ENCODE measurements at places on chromosomes 7 and 10. TPM values are rescaled to one million over a fixed set of nuclear protein-coding genes. Genes with fewer than 3 reads are reported as not detected.

DNA sequence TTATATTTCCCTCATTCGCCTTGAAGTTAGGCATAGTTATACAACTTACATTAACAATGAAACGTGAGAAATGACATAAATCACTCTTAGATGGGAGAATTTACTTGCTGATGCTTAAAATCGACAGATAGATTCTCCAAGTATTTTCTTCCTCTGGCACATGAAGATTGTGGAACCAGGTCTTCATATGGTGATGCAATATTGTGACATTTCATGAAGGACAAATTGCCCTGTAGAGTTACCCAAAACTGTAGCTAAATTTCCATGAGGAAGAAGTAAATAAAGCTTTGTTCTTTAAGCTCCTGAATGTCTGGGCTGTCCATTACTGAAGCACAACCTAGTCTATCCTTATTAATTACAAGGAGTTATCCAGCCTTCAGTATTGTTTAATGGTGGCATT is 353.1 kb downstream of the THSD7A start:
- no peak for DNase-seq

RASA4 gene
- 3.8 TPM for total RNA-seq

DLX5 gene
- total RNA-seq = not detected

DNA sequence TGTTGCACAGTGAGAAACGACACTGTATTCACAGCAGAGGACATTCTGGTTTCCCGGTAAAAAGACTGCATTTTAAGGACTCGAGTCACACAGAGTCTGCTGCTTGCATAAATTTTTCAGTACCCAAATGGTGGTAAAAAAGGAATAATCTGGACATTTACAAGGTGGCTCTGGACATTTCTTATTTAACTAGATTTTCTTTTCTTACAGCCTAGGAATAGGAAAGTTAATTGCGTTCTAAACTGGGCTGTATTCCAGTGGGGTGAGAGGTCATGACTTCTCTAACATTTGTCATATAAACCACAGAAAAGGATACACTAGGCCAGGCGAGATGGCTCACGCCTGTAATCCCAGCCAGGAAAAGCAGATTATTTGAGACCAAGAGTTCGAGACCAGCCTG is 237.5 kb upstream of the KLF6 start:
- DNase-seq = no peak

GRCh38 chr10:3438606-3439005 is 266.0 kb upstream of the PITRM1 start:
- no peak for DNase-seq

PDCD11 gene
- total RNA-seq = 19.0 TPM

- DNase-seq = no peak
Observed at GRCh38 chr10:24884793-24885192, 67.6 kb downstream of the PRTFDC1 start.

- DNase-seq = no peak
Observed at GRCh38 chr10:1724921-1725488, 12.3 kb downstream of the ADARB2 start.

DNA sequence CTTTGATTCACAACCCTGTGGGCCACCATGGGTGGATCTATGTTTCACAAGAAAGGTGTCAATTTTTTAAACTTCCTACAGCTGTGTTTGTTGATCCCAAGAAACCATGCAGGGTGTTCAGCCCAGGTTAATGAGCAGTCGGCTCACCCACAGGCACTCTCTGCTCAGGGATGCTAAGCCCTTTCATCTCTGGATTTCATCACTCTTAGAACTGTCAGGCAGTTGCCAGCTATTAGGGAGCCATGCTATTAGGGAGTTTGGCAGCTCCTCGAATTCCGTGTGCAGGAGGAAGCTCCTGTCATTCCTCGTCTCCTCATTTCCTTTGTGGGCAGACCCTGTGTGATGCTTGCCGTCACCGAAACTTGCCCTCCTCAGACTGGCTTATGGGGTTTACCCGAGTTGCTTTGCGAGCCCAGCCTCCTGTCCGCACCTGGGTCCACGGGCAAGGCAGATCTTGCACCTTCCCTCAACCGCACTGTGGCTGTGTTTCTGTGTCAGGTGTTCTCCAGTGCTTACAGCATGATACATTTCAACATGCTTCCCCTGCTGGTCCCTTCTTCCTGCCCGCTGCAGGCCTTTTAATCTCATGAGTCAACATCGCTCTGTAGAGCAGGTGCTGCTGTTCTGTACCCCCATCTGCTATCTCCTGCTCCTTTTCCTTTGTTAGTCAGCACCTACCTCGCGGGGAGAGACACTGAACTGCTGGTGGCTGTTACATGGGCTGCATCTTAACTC is 509.8 kb downstream of the SUGCT start:
- DNase-seq = no peak

GRCh38 chr10:95784279-95784913 is 28.4 kb downstream of the ENTPD1 start:
- DNase-seq = no peak

GRCh38 chr10:12594448-12594944 is 245.1 kb downstream of the CAMK1D start:
- no peak for DNase-seq

GRCh38 chr10:49040601-49041000 is 74.7 kb downstream of the VSTM4 start:
- no peak for DNase-seq

- no peak for DNase-seq
Observed at GRCh38 chr7:10767771-10768170, 205.9 kb upstream of the PHF14 start.

GRCh38 chr7:157785486-157786186 is 448.8 kb downstream of the DNAJB6 start:
- DNase-seq = no peak

DNA sequence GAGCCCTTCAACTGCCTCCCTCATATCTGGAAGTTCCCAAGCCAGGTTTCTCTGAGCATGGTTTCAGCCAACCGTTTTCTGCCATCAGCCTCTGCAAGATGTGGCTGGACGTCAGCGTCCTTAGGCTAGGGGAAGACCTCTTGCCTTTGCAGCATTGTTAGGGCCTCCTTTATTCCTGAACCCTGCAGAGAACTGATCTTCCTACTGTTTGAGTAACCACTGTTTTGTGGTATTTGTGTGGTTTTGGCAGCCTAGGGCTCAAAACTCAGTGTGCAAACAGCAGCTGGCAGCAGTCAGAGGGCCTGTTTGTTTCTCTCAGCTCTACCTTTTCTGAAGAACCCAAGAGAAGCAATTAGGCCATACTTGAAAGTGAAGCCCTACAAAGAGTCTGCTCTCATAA is 83.4 kb upstream of the SEMA3E start:
- no peak for DNase-seq

HKDC1 gene
- total RNA-seq = not detected

DNA sequence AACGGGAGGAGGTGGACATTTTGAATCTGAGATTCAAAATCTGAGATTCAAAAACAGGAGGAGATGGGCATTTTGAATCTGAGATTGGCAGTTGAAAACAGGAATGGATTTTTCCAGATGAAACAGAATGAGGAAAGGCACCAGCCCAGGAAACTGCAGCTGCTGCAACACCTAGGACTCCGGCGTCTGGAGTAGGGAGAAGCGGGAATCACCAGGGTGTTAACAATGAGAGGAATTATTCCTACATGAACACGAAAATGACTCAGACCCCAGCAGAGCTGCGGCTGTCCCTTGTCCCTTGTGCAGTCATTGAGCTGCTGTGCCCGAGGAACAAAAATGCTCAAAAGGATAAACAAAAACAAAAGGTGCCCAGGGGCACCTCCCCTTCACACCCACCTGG is 59.9 kb upstream of the KAT6B start:
- DNase-seq = no peak

- DNase-seq = no peak
Observed at GRCh38 chr7:115009139-115009538, 87.2 kb downstream of the MDFIC start.

DNA sequence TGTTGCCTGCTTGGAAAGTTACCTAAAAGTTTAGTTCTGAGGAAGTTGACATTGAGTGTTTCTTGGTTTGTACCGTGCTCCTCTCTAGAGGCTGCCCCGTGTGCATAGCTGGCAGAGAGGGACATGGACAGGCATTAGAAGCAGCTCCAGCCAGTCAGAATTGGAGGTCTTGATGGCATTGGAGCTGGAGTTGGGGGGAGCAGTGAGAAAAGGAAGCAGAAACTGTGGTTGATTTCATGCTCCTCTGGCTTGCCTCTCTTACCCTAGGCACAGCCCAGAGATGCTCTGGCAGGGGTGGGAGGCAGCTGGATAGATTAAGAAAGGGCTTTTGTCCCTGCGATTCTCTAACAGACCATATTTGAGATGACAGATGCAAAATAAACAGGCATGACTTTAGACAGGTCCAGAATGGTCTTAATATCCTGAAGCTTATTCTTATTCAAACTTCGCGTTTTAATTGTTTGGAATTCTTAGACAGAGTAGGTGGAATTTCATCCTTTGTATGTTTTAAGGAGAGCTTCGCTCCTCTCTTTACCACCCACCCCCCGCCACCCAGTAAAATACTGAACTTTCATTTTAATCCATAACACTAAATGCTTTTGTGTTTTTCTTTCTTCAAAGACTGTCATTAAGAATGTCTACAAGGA is 73.5 kb upstream of the GLCCI1 start:
- no peak for DNase-seq

HOXA3 gene
- total RNA-seq = 2.4 TPM

PDE6C gene
- total RNA-seq = not detected

WNT8B gene
- total RNA-seq = not detected

GNAT3 gene
- not detected for total RNA-seq

- DNase-seq = peak; percentile 45
Observed at GRCh38 chr7:71633551-71634008, 501.6 kb downstream of the GALNT17 start.

DNA sequence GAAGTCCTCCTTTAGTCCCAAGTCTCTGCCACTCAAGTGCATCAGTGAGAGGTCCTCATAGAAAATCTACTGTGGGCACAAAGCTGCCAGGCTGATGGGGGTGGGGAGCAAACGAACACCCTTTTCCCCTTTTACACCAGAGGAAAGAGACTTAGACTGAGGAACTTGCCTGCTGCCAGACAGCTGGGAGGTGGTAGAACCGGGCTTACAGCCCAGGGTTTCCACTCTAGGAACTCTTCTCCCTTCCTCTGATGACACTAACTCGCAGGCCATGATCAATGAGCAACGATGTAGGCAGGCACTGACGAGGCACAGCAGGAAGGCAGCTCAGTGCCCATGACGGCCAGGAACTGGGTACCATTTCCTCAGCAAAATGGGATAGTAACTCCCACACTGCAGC is 11.0 kb upstream of the SH2D4B start:
- no peak for DNase-seq

PAX4 gene
- total RNA-seq = not detected

DNA sequence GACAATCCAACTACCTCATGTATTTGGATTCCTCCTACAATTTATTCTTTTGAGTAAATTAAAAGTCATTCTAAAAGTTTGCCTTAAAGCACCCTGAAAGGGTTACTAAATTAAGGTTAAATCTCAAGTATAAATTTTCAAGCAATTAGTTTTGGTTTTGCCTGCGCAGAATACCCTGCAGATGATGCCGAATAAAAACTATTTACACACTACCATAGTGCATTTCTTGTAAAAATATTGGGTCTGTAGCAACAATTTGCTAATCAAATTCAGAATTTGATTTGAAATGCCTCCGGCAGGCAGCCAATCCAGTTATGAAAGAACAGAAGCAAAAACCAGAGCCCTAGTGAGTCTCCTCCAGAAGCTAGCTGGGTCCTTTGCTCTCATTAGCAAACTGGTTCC is 122.2 kb downstream of the TWIST1 start:
- DNase-seq = no peak

Data from lung microvascular endothelial cell (primary cell).